ENCODE measurements at places on chromosomes 6 and 20.

DNA sequence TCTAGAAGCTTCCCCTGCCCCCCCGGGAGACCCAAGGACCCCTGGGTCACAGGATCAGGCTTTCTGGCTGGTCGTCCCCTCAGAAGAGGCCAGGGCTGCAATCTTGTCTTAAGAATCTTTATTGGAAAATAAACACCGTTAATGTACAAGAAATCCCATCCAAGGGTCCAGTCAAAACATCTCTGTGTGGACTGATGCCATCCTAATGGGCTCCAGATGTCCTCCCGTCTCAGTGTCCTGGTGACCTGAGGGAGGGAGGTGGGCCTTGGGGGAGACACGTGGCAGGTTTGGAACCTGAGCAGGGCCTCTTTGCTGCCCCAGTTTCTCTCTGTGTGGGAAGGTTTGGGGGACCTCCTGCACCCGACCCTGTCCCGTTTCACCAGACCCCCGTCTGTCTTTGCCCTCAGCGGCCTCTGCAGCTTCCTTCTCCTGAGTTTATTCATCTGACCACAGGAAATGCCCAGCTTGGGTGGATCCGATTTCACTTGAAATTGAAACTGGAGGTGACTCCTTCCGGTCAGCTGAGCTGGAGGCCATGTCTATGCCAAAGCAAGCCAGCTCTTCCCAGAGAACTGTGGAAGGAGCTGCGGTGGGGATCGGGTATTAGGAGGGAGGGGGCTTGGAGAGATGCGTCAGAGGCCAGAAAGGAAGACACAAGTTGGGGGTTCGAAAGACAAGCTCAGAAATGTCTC lies 75.1 kb downstream of the SLC2A10 start:
- no peak for DNase-seq

GRCh38 chr6:161001421-161001820 lies 9.9 kb downstream of the MAP3K4 start:
- peak; percentile 10 for DNase-seq

DNA sequence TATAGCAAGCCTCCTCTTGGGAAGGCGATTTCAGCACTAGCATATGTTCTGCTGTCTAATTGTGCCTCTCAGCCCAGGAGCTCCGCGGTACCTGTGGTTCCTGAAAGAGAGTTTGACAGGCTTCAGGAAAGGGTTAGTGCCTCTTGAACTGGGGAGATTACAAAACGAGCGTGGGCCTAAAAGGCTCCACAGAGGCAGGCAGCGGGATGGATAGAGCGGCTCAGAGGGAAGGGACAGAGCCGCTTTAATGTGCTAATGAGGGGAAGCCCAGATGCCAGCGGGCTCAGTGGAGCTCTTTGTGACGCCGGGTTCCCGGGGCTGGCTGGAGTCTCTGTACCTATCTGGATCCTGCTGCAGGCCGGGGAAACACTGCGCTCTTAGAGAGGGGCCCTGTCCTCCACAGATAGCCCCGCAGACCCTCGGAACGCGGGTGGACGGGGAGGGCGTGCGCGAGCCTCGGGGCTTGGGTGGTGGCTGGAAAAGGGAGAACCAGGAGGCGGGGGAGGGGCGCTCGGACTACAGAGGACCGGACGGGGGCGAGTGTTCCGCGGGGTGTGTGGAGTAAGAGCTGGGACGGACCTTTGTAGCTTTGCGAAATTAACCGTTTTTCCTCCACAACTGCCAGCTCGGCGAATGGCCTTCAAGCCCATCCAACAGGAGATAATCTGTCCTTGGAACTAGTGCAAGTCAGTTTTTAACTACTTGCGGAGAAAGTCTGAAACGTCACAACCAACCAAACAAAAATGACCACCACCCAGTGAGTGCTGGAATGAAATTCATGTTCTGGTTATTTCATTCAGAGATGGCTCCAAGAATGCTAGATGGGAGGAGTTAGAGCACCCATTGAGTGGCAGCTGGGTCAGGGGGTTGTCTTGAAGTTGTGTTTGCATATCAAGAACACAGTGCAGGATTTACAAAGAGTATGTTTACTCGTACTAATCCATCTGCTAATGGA lies 13.0 kb downstream of the SLC35F1 start:
- DNase-seq: no peak

- no peak for DNase-seq
These were observed 56.4 kb downstream of the LYRM4 start for GRCh38 chr6:5204376-5204775.

DNA sequence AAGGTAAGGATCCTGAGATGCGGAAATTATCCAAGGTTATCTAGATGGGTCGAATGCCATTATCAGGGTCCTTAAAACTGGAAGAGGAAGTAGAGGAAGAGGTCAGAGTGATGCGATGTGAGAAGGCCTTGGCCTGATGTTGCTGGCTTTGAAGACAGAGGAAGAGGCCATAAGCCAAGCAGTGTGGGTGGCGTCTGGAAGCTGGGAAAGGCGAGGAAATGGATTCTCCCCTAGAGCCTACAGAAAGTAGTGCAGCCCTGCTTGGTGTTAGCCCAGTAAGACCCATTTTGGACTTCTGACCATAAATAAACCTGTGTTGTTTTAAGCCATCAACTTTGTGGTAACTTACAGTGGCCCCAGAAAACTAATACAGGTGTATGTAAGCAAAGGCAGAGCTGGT lies 2.0 kb downstream of the SRXN1 start:
- DNase-seq: no peak

GRCh38 chr6:2767657-2768524 lies 2.7 kb downstream of the WRNIP1 start:
- no peak for DNase-seq

GRCh38 chr6:46734867-46735719 lies at the start of gene PLA2G7:
PLA2G7 (minus strand) TSS chr6:46735375; CDS start chr6:46722891, 12,484 bp downstream.
- no peak for DNase-seq

DNA sequence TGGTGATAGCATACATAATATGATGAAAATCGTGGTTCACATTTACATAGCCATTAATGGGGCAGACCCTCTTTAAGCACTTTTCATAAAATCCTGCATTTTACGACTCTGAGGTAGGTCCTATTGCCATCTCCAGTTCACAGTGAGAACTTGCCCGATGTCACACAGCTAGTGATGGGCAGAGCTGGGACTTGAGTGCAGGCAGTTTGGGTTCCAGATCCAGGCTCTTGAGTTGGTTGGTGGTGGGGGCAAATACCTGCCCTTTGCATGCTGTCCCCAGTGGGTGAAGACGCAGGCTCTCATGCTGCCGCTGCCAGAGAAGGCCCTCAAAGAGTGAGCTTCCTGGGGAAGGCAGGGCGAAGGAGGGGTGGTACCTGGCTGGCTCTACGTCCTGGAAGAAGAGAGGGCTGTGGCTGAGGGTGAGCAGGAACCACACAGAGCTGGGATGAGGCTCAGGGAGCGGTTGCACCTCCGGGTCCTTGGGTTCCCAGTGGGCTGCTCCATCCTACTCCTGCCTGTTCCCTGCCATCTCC lies 6.1 kb upstream of the BAK1 start:
- DNase-seq: no peak

- no peak for DNase-seq
These were observed 117.8 kb downstream of the RTN4IP1 start for GRCh38 chr6:106511288-106512047.

DNA sequence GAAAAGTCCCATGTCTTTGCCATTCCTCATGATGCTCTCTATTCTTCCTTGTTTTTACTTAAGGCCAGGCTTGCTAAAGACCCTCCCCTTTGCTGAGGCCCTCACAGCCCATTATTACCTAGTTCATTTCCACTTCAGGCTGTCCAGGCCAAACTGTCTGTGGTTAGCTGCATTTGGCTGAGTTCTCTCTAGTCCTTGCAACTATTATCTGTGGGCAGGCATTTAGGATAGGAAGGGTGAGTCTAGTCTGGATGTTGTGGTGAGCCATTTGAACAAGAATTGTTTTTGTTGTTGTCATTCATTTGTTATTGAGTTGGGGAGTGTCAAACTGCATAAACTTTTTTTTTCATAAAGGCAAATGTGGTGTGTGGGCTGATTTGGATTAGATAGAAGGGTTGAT lies 182.4 kb downstream of the CD109 start:
- DNase-seq: no peak

- no peak for DNase-seq
These were observed 933 bp downstream of the SSR1 start for GRCh38 chr6:7311917-7312615.

DNA sequence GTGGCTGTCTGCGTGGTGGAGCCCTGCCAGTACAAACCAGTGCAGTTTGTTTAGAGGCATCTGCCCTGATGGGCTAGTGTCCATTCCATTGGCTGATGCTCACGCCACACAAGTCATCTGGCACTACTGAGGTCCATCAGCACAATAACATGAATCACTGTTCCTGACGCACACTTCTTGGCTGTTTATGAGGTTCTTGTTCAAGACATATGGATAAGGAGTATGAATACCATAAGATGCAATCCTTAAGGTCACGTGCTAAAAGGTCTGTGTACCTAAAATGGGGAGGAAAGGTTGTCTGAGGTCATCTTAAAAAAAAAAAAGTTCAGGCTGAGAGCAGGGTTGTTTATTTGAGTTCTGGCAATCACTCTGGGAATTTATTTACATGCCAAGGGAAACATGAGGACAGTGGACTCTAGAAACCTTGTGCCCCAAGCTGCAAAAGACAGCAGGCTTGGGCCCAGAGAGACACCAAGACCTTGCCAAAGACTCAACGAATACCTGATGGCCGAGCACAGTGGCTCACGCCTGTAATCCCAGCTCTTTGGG lies 54.1 kb upstream of the SHLD1 start:
- no peak for DNase-seq

GRCh38 chr20:50346374-50347283 lies 156.0 kb downstream of the CEBPB start:
- peak; percentile 89 for DNase-seq

DNA sequence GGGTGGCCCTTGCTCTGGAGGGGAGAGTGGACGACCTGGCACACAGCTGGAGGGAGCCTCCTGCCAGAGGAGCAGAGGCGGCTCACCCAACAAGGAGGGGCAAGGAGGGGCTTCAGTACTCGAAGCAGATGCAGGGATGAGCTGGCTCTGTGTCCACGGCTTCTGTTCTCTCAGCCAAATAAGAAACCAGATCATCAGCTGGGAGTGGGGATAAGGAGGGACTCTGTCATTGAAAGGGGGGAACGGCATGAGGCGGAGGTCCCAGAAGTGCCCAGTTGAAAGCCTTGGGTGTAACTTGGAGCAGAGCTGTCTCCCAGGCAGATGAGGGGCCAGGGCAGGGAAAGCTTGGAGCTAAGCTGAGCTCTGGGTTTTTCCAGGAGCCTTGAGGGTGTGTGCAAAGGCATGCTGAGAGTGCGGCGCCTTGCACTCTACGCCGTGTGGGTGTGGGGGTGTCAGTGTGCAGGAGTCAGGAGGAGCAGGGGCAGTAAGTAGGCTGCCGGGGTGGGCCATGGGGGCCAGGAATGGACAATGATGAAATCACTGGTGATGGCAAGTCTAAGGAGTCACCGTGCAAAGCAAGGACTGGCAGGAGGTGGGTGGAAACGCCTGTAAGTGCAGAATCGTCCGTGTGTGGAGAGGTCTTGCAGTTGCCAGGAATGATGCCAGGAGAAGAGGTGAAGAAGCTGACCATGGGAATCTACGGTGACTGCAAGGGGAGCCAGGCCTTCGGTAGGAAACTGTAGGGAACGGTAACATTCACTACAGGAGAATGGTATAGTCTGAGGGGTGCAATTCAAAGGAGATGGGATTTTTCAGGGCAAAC lies 85.4 kb upstream of the FOXQ1 start:
- no peak for DNase-seq

DNA sequence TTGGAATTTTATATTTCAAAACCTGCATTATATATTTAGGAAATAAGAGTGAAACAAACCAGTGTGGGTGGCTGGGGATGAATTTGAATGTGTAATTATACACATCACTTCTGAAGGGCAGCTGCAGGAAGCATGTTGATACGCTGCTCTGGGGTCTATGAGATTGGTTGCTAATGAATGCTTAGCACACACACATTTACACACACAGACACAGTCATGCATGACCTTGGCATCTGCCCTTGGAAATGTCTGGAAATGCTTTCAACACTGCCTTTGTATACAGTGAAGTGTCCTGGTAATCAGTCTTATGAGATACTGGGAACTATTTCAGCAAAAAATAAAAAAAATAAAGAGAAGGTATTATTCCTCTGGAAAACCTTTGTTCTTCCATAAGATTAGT lies 83.4 kb downstream of the ELOVL4 start:
- DNase-seq: peak; percentile 17

- no peak for DNase-seq
These were observed 3.5 kb downstream of the PIGT start for GRCh38 chr20:45419188-45420091.

- peak; percentile 8 for DNase-seq
These were observed 14.6 kb downstream of the NRSN1 start for GRCh38 chr6:24140591-24140990.

- peak; percentile 83 for DNase-seq
These were observed 20.7 kb downstream of the GTPBP2 start for GRCh38 chr6:43608310-43608763.

DNA sequence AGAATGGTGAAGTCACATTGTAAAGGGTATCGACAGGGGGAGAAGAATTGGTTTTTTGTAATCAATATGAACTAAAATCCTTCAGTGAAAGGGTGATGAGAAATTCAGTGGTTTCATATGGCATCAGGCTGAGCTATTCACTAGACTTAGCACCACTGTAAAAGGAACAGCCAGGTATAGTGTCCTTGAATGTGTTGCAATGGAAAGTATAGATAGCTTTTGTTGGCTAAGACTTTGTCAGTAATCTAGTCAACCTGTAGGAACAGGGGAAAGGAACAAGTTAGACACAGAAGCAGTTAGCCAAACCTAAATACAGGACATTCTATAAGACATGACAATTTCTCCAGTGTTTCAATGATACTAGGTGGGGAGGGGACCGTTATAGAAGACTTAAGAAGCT lies 172.6 kb upstream of the MOCS1 start:
- no peak for DNase-seq

DNA sequence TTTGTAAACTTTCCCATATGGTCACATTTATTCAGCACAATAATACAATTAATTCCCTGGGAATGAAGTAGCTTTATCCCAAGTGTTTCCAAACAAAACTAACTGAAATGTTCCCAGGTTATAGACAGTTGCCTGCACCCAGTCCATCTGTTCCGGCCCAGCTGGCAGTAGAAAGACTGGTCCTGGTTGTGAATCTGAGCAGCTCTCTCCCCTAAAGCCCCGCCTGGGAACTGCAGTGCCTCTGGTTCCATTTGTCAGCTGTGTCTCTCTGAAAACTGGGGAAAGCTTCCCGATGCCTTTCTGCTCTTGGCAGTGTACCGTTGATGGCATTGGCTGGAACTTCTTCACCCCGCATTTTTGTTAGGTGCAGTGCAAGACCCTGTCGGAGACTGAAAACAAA lies 8.7 kb downstream of the MTHFD1L start:
- DNase-seq: peak; percentile 10

DNA sequence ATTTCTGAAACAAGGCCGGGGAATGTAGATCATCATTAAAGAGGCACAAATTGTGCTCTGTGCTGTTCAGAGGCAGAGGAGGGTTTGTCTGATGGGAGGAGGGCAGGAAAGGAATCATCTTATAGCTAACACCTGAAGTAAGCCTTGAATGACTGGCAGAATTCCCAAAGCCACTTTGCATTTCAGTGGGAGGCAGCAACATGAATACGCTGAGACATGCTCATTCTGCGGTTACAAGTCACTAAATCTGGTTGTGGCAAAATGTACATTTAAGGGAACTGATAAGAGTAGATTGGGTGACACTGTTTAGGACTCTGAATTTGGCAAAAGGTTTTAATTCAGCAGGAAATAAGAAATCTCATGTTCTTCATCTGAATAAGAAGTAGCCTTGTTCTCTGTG lies 4.4 kb upstream of the COL19A1 start:
- peak; percentile 16 for DNase-seq

GRCh38 chr6:111676383-111676782 lies 70.7 kb upstream of the TRAF3IP2 start:
- DNase-seq: no peak
